ENCODE measurements at places on chromosomes 16 and 17.

GRCh38 chr17:45994987-45995386, 4.1 kb upstream of the STH start:
- no peak for DNase-seq

- peak; percentile 89 for DNase-seq
These were observed 985 bp upstream of the SLFN12 start for GRCh38 chr17:35433075-35433894.

GRCh38 chr16:50414152-50414551, 45.4 kb upstream of the BRD7 start:
- DNase-seq: no peak

DNA sequence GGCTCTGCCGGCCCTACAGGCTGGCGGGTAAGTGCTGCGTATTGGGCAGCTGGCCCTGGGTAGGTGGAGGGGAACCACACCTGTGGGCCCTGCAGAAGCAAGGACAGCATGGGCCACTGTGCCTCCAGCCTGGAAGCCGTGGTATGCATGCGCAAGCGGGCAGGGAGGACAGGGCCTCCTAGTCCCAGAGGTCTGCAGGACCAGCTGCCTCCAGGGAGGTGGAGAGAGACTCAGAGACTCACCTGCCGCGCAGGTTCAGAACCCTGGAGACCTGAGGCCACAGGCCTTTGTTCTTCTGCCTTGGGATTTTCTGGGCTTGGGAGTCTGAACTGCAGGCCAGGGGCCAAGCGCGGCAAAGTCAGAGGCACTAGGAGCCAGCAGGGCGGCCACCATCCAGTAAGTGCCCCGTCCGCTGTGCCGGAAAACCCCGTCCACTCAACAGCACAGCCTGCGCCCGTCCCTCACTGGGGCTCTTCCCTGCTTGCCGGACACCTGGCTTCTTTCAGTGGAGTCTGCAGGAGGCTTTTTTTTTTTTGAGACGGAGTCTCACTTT, 8.8 kb upstream of the RAB40C start:
- no peak for DNase-seq

DNA sequence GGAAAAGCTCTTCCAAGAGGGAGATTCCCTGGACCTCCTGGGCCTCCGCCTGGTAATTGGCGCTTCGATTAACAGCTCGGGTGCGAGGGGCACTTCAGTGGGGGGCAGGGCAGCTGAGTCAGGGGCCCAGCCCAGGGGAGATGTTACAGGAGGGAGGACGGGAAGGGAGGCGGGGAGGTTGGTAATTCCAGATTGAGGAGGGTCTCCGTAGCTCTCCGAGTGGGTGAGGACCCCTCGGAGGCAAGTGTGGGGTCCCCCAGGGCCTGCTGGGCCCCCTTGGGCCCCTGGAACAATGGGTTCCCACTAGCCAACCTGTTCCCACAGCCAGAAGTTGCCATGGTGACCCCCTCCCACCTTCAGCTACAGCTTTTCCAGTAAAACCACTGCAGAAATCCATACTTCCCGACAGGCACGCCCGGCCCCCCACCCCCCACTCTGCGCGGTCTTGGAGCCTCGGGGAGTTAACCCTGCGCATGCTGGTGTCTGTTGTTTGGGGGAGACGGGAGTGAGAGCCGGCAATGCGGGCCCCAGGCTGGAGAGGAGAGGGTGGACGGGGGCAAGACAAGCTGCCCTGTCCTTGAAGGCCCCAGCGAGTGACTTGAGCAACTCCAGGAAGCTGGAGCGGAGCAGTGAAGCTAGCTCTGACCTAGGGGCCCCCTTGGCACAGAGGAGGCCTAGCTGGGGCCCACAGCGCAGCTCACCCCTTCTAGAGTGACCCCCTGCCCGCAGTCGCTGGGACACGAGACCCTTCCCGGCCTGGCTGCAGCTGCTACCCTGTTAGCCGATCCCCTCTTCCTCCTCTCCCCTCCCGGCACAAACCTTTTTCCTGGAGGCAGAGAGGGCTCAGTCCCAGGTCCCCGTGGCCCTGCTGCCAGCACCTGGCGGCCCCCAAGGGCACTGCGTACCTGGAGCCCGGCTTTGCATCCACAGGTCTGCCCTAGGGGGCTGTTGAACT, 37.8 kb downstream of the TMEM235 start:
- DNase-seq: peak; percentile 68

- no peak for DNase-seq
These were observed 672 bp downstream of the CMTR2 start for GRCh38 chr16:71288570-71288889.

DNA sequence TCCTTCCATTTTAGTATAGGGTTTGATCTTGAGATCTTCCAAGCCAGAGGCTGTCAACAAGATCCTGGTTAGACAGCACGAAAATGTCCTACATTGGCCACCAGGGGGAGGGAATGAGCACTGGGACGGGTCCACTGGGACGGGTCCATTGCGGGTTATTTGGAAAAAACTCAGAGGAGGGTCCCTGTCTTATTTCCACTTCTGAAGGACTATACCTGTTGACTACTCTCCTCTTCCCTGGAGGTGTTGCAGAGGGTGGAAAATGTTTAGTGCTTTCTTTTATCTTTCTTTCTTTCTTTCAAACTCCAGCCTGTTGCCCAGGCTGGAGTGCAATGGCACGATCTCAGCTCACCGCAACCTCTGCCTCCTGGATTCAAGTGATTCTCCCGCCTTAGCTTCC, 2.5 kb downstream of the TTLL6 start:
- DNase-seq: no peak
